ENCODE measurements at places on chromosomes 4 and X. TPM values are rescaled to one million over a fixed set of nuclear protein-coding genes. Genes with fewer than 3 reads are reported as not detected.

DNA sequence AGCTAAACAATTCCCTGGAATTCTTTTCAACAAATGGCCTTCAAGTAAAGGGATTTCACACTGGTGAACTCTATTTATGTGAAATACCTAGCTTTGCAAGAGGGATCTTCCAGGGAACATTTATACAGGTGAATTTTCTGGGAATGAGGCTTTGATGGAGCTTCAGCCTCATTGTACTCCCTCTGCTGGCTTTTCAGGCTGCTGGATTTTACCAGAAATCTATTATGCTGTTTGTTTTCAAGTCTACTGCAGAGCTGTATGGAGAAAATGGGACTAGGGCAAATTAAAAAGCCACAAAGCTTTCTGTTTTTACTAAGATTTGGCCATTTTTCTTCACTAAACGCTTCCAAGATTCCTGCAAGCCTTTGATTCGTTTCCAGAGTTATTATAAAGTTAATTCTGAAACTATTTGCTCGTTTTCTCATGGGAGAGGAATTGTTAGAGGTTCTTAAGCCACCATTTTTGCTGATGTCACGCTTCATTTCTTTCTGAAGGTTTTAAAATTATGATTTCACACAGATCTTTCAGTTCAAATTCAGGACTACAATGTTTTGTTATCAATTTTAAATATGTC is 31.6 kb downstream of the KDM6A start:
- DNase-seq, result no peak

- DNase-seq, result no peak
Measured at GRCh38 chr4:160371446-160371845, 1268.6 kb downstream of the RAPGEF2 start.

- DNase-seq, result no peak
Measured at GRCh38 chr4:160038615-160039014, 935.7 kb downstream of the RAPGEF2 start.

Gene BMP2K
- total RNA-seq, result 95.3 TPM

Gene DDIT4L
- total RNA-seq, result 4.8 TPM

Gene F11
- 0.99 TPM for total RNA-seq

Measured in spinal cord (tissue), 10 donors.